Endodermal cell (in vitro differentiated cells): ENCODE measurements at places on chromosomes 4 and X.
A peak's percentile ranks its signal among the peaks of the same experiment; 100 is the strongest.

DNA sequence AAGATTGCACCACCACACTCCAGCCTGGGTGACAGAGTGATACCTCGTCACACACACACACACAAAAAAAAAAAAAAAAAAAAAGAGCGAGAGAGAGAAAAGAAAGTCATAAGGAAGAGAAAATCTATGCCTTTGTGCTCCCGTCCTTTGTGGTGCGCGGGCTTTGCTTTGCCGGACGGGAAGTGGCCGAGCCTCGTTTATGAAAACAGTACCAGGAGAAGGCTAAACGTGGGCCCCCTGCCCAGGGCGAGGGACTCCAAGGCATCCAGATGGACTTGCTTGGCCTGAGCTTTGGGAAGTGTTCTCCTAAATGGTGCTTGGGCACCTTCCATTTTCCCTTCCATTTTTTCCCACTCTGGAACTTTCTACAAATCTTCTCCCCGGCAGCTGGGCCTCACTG lies 109.3 kb upstream of the LRPAP1 start:
- no peak for DNase-seq

DNA sequence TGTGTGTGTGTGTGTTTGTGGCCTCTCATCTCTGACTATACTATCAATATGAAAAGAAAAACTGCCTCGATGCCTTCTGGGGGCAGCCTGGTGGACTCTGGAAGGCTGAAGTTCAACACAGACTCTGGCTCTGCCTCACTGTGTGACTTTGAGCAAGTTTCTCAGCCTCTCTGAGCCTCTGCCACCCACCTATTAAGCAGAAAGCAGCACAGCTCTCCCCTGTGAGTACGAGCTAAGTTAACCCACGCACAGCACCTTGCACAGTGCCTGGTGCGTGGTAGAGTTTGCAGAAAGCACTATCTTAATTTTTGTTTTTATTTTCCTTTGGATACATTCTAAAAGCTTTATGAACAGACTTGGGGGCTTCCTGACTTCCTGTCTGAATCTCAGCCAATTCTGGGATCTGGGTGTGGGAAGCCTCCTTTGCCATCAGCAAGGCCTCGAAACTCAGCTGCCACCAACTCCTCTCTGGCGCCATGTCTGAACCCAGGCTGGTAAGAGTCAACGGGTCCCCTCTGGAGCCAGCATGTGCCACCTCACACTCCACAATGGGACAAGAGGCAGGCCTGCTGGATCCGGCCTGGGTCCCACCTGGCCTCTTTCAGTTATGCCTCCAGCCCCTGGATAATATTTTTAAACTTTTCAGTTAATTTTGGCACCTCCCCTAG lies 57.3 kb downstream of the JAKMIP1 start:
- DNase-seq, result no peak

DNA sequence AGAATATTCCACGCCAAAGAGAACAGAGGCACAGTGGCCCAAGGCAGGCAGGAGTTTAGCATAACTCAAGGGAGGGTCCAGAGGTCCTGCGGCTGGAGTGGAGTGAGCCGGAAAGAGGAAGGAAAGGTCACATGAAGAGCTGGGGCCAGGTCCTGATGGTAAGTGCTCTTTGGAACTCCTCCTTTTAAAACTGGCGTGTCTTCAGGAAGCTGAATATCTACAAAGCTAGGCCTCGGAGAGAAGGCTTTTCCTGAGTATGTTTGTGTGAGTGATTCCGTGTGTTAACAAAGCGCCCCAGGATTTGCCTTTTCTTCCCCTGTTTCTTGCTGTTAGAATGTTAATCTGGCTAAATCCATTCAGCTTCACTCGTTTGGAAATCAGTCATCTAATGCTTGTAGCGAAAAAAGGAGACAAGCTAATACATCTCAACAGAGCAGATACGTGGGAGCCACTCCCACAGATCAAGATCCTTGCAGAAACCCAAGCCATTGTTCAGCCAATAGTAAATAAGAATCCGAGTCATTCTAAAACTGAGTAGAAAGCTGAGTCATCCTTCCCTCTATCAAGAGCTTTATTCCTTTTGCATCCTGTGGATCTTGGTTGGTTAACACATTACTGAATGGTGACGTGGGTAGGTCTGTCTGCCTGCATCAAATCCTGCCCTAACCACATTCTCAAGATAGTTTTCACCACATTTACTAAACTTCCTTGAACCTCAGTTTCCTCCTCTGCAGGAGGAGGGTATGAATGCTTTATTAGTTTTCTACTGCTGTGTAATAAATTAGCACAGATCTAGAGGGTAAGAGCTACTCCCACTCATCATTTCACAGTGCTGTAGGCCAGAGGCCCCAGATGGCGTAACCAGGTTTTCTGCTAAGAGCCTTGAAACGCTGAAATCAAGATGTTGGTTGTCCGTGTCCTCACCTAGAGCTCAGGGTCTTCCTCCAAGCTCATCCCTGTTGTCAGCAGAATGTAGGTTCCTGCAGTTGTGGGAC lies 43.2 kb upstream of the RBM47 start:
- DNase-seq, result peak; percentile 76

DNA sequence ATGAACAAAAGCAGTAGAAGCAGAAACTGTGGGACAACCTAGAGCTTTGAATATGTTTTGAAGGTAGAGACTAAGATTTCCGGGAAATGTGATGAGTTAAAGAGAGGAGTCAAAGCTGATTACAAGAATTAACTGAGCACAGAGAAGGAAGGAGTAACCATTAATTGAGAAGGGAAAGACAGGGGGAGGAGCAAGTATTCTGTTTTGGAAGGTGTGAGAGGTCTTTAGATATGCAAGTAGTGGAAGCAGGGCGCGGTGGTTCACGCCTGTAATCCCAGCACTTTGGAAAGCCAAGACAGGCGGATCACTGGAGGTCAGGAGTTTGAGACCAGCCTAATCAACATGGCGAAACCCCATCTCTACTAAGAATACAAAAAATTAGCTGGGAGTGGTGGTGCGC lies 171.5 kb downstream of the FSTL5 start:
- no peak for DNase-seq

- DNase-seq, result no peak
Measured at GRCh38 chr4:140247237-140247636, 93.3 kb upstream of the MAML3 start.

- no peak for DNase-seq
Measured at GRCh38 chr4:73872316-73873108, 3.3 kb downstream of the CXCL1 start.

DNA sequence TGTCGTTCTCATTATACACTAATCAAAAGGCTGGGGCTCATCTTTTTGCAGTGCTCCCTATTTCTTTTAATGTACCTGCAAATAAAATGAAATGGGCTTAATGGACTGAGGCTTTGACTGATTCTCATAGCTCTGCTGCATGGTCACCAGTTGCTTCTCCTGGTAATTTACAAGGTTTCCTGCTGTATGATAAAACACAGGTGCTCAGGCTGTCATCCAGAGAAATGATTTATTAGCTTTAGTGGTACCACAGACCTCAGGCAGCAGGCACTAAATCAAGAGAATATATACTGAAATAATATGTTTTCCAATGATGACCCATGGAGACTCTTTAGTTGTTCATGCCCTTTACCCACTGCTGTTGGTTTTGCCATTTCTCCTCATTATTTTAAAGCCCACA lies 137.7 kb downstream of the C4orf33 start:
- DNase-seq, result no peak

- no peak for DNase-seq
Measured at GRCh38 chr4:70654605-70655011, 11.7 kb downstream of the JCHAIN start.

GRCh38 chrX:99663136-99663535 lies 746.9 kb downstream of the PCDH19 start:
- DNase-seq, result no peak

GRCh38 chrX:29690061-29690460 lies 525.3 kb upstream of the MAGEB2 start:
- DNase-seq, result no peak

GRCh38 chr4:113823291-113823659 lies 61.7 kb upstream of the CAMK2D start:
- no peak for DNase-seq

DNA sequence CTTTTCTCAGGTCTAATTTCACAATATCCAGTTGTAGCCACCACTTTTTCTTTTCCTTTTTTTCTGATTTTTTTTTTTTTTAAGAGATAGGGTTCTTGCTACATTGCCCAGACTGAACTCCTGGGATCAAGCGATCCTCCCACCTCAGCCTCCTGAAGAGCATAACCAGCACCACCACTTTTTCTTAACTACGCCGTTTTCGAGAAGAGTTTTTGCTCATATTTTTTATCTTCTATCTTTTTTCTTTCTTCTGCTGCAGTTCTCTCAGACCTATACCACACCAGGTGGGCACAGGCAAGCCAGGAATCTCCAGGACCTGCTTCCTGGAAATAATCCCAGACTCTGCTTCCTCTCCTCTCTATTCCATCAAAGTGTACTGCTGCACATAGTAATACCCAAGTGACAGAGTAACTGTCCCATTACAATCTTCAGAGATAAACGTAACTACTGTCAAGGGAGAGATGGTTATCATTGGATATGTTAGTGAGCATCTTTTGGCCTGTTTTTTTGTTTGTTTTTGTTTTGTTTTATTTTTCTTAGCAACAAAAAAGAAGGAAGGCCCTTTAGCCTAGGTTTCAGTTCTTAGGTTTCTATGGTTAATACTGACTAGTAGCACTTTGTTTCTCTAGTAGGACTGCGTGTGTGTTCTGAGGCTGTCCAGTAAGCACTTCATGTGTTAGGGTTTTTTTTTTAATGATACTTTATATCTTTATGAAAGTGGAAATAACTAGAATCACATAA lies 59.2 kb upstream of the TXK start:
- DNase-seq, result no peak

- no peak for DNase-seq
Measured at GRCh38 chr4:58225460-58225859, 1115.3 kb upstream of the IGFBP7 start.

DNA sequence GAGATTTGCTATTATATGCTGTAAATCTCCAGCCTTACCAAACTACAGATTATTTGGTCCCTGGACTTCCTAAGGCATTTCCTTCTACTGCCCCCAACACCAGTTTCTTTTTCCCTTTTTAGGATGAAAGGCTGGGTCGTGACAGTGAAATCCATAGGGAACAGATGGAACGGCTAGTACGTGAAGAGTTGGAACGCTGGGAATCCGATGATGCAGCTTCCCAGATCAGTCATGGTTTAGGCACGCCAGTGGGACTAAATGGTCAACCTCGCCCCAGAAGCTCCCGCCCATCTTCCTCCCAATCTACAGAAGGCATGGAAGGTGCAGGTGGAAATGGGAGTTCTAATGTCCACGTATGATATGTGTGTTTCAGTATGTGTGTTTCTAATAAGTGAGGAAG lies 67.9 kb downstream of the PKD2 start:
- DNase-seq, result no peak

- DNase-seq, result no peak
Measured at GRCh38 chr4:85078016-85078415, 111.5 kb upstream of the WDFY3 start.

GRCh38 chr4:26912069-26912468 lies 51.4 kb downstream of the STIM2 start:
- DNase-seq, result no peak

DNA sequence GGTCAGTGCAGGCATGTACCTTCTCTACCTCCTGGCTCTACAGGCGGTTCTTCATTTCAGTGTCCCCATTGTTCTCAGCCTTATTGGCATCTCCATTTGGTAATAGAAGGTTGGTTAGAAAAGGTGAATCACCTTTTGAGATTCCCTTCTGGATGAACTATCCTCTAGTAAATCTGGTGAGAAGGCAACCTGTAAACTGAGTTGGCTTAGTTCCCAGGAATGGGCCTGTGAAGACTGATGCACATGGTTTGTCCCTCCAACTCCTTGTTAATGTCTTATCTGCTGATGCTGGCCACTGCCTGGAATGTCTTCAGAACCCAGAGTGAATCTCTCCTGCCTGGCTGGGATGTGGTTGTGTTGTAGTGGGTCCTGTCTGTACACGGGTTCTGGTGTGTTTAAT lies 143.4 kb upstream of the WDR1 start:
- no peak for DNase-seq

DNA sequence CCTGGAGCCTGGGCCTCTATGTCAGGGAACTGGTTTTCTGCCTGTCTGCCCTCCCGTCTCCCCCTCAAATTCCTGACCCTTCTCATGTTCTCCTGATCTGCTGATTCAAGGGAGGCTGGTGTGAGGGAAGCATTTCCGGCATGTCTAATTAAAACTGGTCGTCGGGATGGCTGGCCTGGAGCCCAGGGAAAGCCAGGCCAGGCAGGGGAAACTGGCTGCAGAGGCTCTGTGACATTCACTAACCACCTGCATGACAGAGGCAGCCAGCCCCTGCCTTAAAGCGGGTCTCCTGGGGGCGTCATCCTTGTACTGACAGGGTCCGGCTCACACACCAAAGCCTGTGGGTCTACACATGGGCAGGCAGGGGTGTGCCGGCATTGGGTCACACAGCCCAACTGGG lies 35.2 kb downstream of the ABLIM2 start:
- DNase-seq, result no peak

GRCh38 chrX:6734844-6735634 lies 200.1 kb upstream of the VCX3A start:
- no peak for DNase-seq

DNA sequence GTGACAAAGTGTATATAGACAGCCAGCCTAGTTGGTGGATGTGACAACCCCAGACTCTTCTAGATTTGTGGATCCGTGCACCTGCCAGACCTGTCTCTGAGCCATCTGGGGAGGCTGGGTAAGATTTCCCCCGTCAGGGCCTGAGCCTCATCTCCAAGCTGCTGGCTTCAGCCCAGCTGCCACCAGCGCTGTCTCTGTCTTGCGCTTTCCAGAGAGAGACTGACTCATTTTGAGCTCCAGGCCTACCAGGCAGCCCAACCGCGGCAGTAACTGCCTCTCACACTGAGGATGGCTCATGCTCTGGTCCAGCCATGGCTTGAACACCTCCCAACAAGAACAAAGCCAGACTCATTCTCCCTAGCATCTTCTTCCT lies 26.4 kb downstream of the NOP14 start:
- DNase-seq, result no peak

GRCh38 chr4:147398556-147398955 lies 82.3 kb upstream of the EDNRA start:
- DNase-seq, result no peak

GRCh38 chr4:154927126-154927680 lies 146.1 kb downstream of the RBM46 start:
- DNase-seq, result no peak

- DNase-seq, result no peak
Measured at GRCh38 chr4:42225286-42225685, 72.8 kb upstream of the BEND4 start.

DNA sequence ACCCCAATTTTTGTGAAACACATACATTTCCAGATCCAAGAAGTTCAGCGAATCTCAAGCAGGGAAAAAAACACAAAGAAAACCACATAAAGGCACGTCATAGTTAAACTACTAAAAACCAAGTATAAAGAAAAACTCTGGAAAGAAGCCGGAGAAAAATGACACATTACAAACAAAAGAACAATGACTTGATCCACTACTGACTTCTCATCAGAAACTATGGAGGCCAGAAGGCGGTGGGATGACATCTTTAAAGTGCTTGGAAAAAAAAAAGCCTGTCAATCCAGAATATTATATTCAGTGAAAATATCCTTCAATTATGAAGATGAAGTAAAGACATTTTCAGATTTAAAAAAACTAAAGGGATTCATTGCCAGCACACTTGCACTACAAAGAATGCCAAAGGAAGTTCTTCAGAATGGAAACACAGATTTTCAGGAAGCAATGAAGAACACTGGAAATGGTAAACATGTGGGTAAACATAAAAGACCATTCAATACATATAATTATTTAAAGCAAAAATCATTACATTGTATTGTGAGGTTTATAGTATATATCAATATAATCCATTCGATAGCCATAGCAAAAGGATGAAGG lies 32.6 kb upstream of the PPP2R2C start:
- no peak for DNase-seq
